AG04449 (cell line): ENCODE measurements at places on chromosomes 1 and 21.

DNA sequence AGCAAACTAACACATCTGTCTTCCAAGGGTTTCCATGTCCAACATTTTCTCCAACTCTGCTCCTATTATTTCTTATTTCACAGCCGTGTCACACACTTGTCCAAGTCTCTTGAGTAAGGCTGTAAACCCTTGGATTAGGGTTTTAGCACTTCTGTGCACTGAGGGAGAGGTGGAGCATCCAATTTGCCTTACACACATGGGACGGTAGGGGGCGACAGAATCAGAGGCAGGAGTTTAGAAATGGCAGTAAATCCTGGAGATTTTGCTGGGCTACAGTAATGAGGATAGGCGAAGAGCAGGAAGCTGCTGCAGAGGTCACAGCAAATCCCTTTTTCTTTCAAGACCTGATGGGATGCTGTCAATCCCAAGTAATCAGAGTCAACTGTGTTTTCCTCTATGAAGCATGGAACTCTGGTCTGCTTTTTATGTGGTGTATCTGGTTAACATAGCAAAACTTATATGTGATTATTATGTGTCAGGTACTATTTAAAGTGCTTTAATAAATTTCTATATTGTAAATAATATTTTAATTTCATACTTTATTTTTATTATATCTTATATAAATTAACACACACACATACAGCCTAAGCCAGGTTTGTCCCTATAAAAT lies 15.4 kb upstream of the LCE5A start:
- no peak for DNase-seq

GRCh38 chr1:18953731-18954231 lies 2.7 kb downstream of the IFFO2 start:
- DNase-seq, result no peak

GRCh38 chr1:145695821-145696629 lies 11.1 kb downstream of the PDZK1 start:
- DNase-seq, result no peak

- no peak for DNase-seq
Observed at GRCh38 chr1:61446531-61446991, 278.4 kb downstream of the TM2D1 start.

DNA sequence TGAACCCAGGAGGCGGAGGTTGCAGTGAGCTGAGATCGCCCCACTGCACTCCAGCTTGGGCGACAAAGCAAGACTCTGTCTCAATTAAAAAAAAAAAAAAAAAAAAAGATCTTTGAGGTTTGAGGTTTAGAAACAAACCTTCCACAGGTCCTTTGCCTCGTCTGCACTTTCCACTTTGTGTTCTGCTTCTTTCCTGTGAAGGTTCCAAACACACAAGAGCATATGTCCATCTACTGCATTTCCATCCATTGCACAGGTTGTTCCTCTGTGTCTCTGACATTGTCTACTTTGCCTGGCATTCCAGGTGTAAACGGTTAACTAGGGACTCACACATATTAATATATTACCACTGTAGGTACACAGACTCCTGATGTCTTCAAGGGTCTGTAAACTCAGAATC lies 40.1 kb downstream of the DSTYK start:
- no peak for DNase-seq

- no peak for DNase-seq
Observed at GRCh38 chr1:96558635-96559034, 162.9 kb upstream of the PTBP2 start.

- DNase-seq, result peak; percentile 28
Observed at GRCh38 chr1:173420330-173420806, 56.8 kb upstream of the PRDX6 start.

DNA sequence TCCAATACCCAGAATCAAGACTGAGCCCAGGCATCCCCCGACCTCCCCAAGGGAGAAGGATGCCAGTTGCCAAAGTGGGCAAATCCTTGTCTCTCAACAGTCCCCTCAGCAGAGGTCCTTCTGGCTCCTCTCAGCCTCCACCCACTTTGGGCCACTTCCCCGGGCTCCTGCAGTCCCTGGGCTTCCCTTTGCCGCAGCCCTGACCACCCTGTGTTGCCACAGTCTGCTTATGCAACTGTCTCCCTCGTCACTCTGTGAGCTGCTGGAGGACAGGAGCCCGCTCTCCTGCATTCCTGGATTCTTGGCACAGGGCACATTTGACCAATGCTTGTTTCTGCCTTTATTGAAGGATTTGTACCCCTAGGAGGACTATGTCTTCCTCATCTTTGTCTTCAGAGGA lies 2.9 kb upstream of the LRP8 start:
- no peak for DNase-seq

DNA sequence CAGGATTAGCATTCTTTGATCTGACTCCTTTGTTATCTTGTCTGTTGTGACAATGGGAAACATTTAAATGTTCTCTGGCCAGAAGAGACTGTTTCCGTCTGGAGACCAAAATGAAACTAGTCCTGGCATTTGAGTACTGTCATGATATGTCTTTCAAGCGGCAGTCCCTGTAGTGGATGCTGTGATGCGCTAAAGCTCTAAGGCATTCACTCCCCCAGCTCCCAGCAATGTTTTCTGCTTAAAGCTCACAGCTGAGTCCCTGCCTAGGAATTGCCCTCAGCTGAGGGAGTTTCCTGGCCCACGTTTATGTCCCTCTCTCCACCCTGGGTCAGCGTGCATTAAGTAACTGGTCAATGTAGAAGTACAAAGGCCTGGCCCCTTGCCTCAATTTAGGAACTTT lies 109.4 kb downstream of the UCHL5 start:
- DNase-seq, result no peak

- DNase-seq, result no peak
Observed at GRCh38 chr1:241767737-241768136, 80.3 kb upstream of the EXO1 start.

DNA sequence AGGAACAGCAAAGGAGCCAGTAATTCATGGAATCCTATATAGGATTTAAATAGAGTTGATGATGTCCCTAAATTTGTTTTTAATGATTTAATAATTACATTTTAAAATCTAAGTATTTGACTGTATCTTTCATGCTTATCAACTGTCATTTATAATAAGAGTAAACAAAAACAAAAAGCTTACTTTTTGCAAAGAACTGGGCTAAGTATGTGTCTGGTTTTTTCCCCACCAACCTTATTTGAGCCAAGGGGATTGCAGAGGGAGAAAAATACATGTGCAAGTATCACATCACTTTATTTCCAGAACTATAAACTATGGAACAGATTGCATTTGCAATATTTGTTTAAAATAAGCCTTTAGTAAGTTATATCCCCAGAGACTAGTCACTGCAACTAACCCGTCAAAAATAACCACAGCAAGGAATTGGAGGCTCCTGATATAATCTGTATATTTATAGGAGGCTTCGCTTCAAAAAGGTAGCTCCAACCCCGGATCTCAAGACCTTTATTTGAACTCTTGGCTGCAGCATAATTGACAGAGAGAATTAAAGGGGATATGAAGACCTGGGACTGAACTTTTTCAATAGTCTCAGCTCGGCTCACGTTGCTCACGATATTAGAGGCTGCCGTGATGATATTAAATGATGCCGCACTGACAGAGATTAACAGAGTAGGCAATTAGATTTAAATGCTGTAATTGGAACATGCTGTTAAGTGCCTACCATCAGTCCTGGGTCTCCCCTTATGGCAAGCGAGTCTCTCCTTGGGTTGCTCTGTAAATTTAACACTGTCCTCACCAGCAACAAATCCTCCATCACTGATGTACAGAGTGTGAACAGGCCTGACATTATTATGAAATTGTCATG lies 329.1 kb upstream of the NFIA start:
- DNase-seq, result no peak

GRCh38 chr1:200916152-200916551 lies 21.5 kb downstream of the INAVA start:
- no peak for DNase-seq

GRCh38 chr1:8031176-8031785 lies 5.2 kb upstream of the ERRFI1 start:
- no peak for DNase-seq

DNA sequence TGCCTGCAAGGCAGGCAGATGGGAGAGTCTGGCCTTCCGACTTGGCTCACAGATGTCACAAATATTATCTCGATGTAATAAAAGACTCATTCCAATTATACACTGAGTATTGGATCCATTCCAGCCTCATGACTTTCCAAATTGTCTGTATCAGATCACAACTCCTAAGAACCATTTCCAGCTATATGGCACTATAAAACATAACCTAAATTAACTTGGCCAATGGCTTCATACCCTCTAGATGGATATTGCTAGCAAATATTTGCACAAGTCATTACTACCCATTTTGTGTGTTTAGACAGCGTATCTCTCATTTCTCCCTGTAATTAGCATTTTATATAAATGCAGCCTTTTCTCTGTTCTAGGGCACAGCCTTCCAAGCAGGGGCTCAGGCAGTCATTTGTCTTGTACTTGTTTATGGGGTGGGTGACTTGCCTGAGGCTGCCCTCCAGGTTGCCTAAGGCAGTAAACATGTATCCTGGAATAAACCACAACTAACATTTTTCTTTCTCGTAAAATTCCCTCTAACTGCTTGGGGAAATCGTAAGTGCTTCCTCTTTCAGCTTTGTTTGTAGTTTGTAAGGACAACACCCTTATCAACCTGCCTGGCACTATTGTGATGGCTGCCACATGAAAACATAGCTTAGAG lies 70.6 kb upstream of the KCNJ6 start:
- no peak for DNase-seq

GRCh38 chr1:200374569-200375295 lies 35.1 kb downstream of the ZNF281 start:
- no peak for DNase-seq

GRCh38 chr1:169143346-169143745 lies 36.9 kb downstream of the ATP1B1 start:
- DNase-seq, result no peak

GRCh38 chr21:15001113-15001512 lies 63.7 kb downstream of the NRIP1 start:
- DNase-seq, result no peak

DNA sequence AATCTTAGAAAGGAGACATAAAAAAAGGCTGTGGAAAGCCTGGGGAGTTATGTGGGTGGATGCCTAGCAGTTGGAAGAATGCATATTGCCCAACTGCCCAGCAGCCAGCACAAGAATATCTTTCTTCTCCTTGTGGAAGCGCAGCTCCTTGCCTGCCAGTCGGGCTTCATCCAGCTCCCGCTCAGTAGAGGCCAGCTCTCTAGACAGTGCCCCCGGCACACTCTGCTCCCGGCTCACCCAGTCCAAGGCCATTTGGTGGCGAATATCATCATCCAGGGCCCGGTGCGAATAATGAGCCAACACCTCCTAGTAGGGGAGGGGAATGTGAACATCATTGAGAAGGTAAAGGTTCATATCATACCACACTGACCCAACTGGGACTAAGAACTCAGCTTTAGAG lies 9.0 kb upstream of the RBM8A start:
- no peak for DNase-seq

GRCh38 chr1:7552402-7552801 lies 218.7 kb upstream of the VAMP3 start:
- no peak for DNase-seq

DNA sequence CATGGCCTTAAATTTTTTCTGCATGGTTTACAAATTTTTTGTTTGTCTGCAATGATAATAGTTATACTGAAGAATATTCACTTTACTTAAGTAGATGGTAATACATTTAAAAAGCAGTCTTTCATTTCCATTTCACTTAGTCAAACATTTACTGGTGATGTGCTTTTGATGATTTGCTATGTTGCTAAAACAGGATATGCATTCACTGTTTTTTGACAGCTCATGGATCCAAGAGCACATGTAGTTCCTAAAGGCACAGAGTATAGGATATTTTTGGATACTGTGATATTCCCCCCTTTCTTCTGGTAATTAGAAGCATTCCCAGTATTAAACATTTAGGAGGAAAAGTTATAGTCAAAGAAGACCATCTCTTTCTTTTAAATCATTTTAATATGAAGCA lies 45.9 kb downstream of the RAP1A start:
- no peak for DNase-seq

- DNase-seq, result no peak
Observed at GRCh38 chr21:16570171-16570570, 840.4 kb downstream of the USP25 start.

DNA sequence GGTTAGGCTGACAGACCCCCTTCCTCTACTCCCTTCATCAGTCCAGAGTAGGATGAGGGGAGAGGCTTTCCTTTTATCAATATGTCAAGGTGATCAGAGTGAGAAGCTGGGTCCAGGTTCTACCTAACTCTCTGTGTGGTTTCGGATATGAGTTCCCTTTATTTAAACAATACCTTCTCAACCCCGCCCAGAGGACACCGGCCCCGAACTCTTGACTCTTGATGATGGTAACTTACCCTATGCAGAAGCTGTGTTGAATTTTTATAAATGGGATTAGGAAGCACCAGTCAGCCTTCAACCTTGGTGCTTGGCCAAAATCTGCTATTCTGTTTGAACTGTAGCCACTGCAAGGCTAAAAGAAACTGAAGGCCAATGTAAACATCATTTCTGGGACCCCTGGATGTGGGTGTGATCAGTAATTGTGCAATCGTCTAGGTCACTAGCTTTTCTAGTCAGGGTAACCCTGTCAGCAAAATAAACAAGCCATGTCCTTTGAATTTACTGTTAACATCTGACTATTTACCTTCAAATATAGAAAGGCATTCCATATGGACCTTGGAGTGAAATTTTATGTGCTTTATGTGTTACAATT lies 398.3 kb downstream of the SEC16B start:
- no peak for DNase-seq

- DNase-seq, result no peak
Observed at GRCh38 chr21:36255663-36256062, 64.3 kb upstream of the MORC3 start.

GRCh38 chr1:204828352-204828850 lies 42.3 kb upstream of the NFASC start:
- DNase-seq, result no peak
